ENCODE measurements at places on chromosomes 13 and 19.

DNA sequence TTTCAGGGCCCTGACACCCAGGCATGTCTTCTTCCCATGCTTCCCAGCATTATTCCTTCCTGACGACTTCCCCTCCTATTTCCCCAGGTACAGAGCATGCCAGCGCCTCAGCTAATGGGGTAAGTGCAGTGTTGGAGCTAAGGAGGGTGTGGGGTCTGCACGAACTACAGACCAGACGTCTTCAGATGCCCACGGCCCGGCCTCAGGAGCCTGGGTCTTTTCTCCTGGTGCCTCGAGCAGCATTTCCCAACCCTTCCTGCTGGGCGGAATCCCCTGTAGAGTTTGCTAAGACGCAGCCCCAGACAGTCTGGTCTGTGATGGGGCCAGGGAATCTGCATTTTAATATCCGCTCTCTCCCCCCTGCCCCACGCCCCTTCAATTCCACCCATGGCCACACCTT is 10.1 kb upstream of the CEACAM19 start:
- DNase-seq, result no peak

DNA sequence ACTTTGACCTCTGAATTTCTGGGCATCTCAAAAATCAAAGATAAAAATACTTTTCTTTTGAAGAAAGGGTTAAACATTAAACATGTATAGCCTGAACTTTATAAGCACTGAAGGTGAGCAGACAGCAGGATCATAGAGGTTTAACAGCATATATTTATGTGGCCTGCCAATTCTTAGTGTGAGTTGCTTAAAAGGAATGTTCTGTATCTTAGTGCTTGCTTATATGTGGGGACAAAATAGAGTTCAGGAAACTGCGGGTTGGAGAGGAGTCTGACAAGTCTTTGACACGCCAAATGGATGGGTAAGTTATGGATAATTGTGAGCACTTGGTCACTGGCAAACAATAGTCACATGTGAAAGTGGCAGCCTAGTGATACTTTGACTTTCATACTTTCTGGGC is 1419.4 kb upstream of the SPRY2 start:
- DNase-seq, result no peak

DNA sequence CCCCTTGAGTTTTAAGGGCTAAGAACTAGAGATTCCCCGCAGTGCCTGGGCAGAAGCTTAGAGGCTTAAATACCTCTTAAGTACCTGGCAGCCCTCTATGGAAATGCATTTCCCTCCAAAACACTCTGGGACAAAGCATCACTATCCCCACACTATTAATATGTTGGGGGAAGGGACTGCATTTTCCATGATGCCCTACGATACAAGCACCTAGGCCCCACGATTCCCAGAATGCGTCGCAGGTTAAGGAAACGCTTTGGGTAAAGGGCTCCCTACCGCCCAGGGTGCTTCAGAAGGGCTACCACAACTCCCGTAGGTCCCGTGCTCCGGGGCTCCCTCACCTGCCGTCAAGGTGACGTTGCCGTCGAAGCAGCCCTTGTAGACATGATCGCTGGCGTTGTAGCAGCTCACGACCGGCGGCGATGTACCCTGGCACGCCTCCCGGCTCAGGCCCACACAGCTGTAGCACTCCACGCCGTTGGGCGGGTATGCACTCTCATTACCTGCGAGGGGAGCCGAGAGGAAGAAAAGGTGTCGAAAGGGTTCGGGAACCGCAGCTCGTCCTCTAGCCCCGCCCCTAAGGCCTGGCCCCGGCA is 2.5 kb downstream of the LYPD3 start:
- no peak for DNase-seq

DNA sequence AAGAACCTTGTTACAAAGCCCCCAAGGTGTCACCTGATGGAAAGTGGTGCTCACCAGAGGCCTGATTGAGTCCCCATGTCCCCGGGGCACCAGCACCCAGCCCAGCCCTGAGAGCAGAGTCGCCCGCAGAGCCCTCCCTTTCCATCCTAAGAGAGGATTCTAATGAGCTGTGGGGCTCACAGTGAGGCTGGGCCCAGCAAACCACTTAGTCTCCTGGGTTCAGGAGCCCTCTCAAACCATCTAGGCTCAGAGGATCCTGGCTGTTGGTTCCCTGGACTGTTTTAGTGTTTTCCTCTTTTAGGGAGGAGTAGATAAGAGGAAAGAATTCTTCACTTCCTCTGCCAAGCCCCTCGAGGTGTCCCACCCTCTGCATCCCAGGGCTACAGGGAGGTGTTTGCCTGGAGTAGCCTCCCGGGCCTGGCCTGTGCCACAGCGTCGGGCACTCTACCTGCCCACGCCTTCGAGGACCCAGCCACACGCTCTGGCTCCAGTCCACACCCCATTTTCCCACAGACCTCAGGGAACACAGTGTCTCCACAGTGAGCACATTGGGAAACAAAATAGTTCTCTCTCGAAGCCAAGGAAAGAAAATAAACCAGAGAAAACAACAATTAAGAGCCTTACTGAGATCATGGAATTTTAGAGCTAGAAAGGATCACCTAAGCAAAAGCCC is 34.4 kb downstream of the DHRS12 start:
- DNase-seq, result no peak

DNA sequence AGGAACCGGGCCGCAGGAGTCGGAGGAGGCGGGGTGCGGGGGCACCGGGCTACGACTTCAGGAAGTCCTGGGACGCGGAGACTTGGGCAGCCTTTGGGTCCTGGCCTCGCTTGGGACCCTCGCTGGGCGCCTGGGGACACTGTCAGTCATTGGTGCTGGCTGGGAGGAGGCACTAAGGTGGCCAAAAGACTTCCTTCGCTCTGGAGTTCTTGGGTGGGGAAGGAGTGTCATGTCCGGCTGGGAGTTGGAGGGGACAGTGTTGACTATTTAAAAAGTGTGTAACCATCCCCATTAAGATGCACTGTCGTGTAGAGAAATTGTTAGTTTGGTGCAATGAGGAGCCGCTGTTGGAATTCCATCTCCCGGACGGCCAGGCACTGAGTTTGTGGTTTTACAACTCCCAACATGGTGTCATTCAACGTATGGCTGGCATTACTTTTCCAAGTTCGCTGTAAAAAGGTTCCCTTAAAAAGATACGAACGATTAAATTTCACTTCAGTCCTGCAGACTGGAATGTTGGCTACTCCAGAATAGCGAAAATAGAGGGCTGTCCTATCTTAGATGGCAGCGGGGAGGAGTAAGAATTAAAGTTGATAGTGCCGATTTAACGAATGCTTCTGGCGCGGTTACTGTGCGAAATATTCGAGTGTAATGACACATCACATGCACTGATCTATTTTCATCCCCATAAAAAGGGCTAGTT is 776 bp downstream of the DNAJC3 start:
- peak; percentile 10 for DNase-seq

All from stimulated activated naive CD8-positive, alpha-beta T cell treated with anti-CD3 and anti-CD28 coated beads, Interleukin-15, amount 100 ng/mL, for 72 hours (primary cell).